Lower lobe of right lung (tissue), 2 donors: ENCODE measurements at places on chromosomes 7 and 10. TPM values are rescaled to one million over a fixed set of nuclear protein-coding genes. Genes with fewer than 3 reads are reported as not detected.

DNA sequence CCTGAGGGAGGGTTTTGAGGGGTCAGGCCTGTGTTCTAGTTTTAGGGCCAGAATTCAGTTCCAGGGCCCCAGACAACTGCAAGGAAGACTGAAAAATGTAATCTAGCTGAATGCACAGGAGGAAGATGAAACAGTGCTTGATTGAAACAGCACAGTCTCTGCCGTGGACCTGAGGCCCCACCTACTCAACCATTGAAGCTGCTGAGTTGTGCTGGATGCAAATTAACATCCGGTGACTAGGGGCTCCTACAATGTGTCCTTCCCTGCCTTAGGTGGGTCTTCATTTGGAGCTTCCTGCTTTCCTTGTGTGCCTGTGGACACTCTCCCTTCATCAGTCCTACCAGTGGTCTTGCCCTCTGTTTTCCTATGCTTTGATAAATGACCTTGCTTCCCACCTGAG is 5.7 kb downstream of the GLRX3 start:
- DNase-seq = no peak

GRCh38 chr10:119375574-119376272 is 166.8 kb downstream of the RGS10 start:
- peak; percentile 43 for DNase-seq

DNA sequence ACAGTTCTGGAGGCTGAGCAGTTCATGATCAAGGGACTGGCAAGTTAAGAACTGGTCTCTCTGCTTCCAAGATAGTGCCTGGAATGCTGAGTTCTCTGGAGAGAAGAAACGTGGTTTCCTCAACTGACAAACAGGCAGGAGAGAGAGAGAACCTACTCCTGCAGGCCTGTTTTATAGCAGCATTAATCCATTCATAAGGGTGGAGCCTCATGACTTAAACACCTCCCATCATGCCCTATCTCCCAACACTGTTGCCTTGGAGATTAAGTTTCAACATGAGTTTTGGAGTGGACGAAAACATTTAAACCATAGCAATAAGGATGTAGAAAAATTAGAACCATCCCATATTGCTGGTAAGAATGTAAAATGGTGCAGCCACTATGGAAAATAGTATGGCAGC is 32.3 kb upstream of the IMMP2L start:
- no peak for DNase-seq

The NUDT5 gene
- total RNA-seq = 43.3 TPM

The NPFFR1 gene
- 1.0 TPM for total RNA-seq
